ENCODE measurements at places on chromosomes 6 and 20.

DNA sequence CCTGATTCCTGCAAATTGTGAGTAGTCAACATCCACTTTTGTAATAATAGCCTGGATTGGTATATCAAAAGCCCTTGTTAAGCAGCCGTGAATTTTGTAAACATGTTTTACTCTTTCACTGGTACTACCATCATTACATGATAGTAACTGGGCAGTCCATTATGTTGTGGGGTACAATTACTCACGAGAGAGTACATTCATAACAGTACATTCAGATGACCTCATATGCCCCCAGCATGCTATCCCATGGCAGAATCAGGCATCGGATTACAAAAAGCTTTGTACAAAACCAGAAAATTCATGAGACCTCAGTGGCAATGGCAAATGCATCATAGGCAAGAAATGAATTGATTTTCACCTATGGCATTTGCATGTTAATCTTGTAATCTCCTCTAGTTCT lies 166.2 kb downstream of the EPM2A start:
- DNase-seq: no peak

DNA sequence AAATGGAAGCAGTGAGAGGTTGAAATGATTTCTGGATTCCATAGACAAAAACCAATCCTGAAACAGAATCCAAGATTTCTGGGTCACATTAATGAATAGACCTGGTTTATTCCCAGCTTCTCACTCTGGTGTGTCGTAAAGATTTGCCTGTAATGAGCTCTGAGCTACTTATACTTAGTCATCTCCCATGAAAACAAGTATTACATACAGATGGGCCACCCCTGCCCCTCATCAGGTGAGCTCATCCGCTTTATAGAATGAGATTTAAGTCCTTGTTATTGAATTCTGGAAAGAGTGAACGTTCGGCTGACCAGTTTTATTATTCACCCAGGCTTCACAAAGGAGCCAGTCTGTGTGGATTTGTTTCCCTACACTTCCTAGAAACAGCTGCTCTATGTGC lies 47.1 kb upstream of the TMEM181 start:
- DNase-seq: no peak

DNA sequence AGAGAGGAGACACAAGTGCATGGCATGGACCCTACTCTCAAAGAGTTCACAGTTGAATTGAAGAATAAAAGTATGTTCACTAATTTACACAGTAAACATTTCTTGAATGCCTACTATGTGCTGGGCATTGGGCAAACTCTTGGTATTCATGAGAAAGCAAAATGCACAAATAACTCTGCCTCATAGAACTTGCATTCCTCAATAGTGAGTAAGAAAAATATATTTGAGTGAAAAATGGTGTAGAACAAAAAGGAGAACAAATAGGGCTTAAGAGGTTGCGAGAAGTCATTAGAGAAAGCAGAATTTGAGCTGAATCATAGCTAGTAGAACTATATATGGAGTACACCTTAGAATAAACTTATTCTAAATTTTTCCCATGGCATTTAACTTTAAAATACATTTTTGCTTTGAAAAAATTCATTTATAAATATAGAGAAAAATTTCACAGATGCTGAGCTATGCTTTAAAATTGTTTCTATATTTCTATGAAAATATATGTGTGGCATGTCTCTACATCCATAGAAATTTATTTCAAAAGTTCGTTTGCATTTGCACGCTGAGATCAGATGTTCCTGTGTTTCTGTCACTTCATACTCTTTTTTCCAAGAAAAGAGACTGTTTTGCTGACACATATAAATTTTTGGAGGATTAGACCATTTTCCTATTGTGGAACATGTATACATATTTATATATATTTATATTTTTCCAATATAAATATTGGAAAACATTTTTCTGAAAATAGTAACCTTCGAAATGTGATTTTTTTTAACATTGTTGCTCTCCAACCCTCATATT lies 236.1 kb downstream of the KCNQ5 start:
- DNase-seq: no peak

DNA sequence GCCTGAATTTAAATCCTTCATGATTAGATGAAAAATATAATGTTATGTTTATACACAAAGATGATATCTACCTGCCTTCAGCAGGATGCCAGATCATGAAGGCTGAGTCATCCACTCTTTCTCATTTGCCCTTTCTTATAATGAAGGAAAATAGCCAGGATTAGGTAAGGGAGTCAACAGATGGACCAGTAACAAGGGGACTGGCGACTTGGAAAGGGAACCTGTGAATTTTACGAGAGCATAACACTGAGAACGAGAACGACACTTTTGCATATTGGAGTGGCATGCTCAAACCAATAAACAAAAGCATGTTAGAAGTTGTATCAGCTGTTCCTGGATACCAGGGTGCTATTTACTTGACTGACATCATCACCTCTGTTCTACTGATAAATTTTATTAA lies 154.0 kb downstream of the LAMP5 start:
- no peak for DNase-seq

GRCh38 chr20:35333606-35334005 lies 41.4 kb upstream of the FAM83C start:
- DNase-seq: no peak

- DNase-seq: no peak
These were observed 88.4 kb upstream of the BMP2 start for GRCh38 chr20:6679086-6679485.

DNA sequence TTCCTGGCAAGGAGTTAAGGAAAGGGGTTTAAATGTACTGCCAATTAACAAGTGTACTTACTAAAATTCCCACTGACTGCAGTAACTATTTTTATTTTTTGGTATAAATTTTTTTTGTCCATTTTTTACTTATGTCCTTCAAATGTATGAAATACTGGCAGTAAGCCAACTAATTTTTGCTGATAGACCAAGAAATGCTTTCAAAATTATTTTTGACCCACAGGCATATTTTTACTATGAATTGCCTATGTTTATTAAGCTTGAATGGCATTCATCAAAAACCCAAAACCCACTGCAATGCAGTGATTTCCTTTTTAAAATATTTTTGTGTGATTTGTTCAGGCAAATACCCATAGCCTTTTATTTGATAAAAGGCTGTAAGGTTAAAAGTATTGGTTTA lies 560.1 kb downstream of the UTRN start:
- DNase-seq: no peak

DNA sequence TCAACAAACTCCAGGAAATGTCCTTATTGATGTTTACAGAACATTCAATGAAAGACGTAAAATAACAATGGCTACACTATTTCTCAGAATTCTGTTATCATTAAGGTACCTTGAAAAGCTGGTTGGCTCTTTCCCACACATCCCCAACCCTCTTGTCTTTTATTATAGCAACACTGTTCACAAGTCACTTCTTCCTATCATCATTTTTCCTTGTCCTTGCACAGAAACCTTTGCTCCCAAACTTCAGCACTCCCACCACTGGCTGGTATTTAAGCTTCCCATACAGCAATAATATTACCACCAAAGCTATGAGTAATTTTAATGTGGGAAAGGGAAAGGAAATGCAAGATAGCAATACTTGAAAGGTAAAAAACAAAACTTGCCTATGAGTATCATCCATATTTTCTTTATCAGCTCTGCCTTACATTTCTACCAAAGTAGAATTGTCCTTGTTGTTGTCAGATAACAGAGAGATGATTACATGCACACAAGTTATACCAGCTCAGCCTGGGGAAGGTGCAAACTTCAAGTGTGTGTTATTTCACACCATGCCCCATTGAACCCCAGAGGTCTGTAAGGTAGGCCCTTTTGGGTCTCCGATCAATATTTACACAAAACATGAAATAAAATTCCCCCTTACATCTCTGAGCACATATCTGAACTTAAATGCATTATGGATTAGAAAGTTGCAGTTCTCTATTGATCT lies 32.2 kb downstream of the ARHGAP18 start:
- no peak for DNase-seq

DNA sequence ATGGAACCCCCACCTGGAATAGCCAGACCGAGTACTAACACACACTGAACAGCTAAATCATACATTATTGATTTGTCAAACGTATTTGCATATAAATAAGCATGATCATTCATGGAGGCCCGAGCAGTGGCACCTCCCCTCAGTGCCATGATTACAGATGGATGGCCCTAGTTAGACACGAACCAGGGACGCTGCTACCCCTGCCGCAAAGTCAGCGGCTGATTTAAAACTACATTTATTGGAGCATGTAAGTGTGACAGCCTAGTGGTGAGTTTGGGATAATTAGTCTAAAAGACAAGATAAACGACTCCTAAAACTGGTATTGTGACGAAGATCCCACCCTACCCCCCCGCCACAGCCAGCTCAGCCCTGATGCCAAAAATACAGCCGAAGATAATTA lies 159.1 kb upstream of the MAFB start:
- no peak for DNase-seq

DNA sequence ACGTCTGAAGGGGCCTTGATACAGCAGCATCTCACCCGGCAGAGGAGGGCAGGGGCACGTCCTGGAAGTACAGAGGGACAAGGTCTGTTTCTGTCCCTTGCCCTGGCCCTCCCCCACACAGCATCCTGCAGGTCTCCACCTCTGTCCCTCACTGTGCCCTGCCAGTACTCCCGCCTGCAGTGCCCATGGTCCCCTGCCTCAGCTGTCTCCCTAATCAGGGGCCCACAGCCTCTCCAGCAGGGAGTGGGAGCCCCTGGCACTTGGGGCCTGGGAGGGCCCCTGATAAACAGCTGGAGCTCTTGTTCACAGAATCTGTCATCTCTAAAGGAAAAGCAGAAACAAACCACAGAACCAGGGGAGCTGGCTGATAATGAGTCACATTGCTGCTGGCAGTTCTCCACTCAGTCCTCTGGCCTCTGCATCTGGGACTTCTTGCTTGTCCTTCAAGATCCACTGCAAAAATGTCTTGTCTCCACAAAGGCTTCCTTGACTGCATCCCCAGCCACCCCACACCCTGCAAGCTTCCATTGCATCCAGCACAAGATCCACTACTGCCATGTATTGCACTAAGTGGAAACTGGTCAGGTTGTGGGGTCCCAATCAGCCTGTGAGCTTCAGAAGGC lies 33.2 kb upstream of the TAF8 start:
- DNase-seq: no peak

DNA sequence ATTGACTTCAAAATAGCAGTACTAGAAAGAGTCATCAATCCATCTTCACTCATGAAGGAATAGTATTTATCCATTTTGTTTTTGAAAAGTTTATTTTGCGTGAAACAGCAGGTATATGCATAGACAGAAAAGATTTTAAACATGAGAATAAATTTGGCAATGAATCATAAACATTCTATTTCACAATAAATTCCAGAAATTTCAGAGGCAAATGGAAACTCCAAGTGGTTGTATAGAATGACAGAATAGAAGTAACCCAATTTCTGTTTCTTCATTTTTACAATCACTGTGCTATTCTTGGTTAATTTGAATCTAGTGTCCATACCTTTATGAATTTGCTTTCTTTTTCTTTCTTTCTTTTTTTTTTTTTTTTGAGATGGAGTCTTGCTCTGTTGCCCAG lies 173.0 kb upstream of the ECI2 start:
- DNase-seq: no peak

- DNase-seq: no peak
These were observed 11.5 kb downstream of the ITPR3 start for GRCh38 chr6:33632558-33633039.

DNA sequence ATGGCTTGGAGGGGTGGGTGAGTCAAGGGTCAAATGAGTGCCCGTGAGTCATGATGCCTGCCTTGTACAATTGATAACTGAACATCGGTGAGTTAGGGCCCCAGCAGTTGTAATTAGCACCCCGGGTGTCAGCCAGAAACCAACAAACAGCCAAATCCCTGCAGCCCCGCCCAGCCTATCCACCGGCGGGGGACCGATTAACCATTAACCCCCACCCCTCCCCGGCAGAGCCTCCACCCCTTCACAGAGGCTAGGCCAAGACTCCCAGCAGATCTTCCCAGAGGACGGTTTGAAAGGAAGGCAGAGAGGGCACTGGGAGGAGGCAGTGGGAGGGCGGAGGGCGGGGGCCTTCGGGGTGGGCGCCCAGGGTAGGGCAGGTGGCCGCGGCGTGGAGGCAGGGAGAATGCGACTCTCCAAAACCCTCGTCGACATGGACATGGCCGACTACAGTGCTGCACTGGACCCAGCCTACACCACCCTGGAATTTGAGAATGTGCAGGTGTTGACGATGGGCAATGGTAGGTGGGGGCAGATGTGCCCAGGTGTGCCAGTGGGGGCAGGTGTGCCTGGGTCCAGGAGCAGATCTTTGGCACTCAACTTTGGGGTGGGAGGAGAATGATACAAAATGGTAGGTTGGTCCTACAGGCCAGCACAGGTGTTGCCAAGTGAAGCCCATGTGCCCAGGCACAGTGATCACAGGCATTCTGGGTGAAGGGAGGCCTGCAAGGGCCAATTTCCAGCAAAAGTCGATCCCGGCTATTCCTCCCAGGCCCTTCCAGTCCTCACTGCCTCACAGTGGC lies 45.7 kb downstream of the HNF4A start:
- no peak for DNase-seq

- DNase-seq: no peak
These were observed 109.9 kb downstream of the NOL4L start for GRCh38 chr20:32474967-32475811.

DNA sequence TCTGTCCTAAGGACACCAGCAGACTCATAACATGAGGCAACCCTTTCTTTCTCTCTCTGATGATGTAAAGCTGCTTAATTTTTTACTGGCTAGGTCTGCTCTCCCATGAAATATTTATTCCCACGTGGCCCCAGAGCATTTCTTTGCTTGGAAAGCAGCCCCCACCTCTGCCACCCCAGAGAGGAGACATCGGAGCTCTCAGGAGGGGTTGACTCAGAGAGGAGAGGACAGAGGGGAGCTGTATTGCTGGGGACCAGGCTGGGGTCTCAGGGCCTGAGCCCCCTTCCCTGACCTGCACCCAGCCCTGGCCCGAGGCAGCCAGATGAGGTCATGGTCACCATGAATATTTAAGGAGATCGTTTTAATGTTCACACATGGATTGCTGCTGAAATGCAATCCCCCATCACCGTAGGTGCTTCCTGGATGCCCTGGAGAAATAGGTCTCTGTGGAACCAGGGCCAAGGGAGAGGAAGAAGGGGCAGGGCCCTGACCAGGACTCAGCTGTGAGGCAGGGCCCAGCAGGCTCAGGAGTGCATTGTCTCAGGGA lies 117.5 kb downstream of the DLL1 start:
- no peak for DNase-seq

DNA sequence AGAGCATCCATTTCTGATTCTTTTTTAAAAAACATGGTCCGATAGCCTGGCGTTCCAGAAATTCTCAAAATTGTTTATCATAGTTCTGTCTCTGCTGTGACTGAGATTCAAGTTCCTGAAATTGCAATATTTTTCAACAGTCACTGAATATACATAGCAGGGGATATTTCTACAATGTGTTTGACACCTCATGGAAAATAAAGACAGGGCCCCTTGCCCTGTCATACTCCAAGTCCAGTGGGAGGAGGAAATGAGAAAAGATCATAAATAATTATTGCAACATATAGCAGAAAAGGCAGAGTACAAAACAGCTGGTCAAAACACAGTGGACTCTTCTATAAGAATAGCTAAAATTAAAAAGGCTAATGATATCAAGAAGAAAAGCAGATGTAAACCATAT lies 234.8 kb upstream of the SPTLC3 start:
- no peak for DNase-seq

Measured in T-helper 2 cell (primary cell).